ENCODE measurements at places on chromosomes 3 and 15.

- DNase-seq = no peak
Observed at GRCh38 chr3:141959589-141960554, 83.4 kb downstream of the ATP1B3 start.

DNA sequence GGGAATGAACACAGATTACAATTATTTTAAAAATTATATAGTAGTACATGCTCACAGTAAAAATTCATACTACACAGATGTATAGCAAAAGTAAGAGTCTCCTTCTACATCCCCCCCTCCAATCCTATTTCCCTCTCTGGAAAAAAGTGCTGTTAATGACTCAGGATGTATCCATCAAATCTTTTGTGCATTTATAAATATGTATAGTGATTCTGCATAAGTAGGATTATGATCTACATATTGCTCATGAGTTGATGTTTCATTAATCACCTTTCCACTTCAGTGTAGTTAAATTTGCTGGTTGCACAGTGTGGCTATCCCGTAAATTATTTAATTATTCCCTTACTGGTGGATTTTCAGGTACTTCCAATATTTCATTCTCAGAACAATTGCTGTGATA, 25.3 kb downstream of the ARL14 start:
- no peak for DNase-seq

GRCh38 chr15:80982205-80982604, 7.4 kb downstream of the MESD start:
- DNase-seq = no peak

DNA sequence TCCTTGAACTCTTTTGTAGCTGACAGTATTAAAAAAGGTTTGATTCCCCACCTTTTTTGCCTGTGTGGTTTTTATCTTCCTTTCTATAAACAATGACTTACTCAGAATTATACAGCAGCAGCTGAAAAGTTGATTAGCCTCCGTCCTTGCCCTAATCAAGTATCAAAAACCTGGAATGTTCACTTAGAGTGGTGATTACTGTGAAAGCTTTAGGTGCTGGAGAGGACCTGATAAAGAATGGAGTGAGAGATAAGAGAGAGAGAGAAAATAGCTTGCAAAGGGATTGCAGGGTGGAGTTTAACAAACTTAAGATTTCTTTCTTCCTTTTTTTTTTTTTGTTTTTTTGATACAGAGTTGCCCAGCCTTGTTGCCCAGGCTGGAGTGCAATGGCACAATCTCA, 6.7 kb downstream of the CGNL1 start:
- DNase-seq = no peak

DNA sequence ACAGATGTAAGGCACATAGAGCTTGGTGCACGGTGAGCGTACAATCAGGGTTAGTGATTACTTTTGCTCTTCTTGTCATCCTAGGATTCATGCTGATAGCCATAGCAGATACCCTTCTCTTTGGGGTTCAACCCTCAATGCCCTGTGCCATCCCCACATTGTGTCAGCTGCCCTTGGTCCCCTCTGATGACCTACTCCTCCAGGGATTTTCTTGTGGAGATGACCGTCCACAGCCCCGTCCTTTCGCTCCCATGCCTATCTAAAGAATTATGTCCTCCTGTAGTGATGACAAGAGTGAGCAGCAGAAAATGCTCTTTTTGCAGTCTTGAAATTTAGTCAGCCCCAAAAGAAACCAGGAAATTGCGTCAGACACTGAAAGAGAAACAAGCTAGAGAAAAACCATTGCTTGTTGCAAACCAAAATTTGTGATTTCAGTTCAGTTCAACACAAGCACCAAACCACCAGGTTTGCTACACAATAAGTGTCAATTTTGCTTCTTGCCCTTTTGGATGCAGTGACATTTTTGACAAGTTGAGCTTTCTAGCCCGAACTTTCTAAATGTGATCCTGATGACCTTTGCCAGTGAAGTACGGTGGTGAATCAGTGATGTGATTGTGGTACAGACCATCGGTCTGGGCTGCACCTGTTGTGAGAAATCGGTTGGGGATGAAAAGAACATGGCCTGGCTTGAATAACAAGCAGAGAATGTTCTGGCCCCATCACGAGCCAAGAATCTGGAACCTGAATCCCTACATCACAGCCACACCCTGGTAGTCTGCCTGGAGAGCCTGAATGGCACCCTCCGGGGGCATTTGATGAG, 41.3 kb downstream of the CMTM7 start:
- peak; percentile 61 for DNase-seq

DNA sequence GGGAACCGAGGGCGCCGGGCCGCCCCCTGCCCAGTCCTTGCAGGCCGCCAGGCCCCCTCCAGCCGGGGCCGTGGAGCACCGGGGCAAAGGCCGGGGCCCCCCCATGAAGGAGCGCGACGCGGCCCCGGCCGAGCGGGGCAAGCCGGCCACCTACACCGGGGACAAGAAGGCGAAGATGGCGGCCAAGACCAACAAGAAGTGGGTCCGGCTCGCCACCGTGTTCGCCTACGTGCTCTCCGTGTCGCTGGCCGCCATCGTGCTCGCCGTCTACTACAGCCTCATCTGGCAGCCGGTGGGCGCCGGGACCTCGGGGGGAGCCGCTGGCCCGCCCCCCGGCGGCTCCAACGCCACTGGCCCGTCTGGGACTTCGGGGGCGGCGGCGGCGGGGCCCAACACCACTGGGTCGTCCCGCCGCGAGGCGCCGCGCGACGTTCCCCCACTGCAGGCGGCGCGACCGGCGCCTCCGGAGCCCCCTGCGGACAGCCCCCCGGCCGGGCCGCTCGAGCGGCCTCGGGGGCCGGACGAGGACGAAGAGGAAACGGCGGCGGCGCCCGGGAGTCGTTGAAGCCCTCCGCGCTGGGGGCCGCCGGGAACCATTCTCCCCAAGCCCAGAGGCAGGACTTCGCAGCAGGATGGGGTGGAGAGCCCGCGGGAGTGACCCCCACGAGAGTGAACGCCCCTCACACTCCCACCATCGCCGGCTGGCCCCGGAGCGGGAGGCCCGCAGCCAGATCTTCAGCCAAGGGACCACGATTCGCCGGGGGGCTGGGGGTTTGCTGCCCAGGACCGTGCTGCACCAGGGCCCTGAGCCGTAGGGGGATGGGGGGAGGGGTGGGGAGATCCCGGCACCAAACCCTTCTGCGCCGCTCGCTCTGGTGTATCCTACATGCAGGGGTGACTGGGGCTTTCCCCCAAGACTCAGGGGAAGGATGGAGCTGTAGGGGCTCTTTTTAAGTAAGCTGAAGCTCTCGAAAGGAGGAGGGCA, 753 bp downstream of the INAFM2 start:
- DNase-seq = peak; percentile 51

DNA sequence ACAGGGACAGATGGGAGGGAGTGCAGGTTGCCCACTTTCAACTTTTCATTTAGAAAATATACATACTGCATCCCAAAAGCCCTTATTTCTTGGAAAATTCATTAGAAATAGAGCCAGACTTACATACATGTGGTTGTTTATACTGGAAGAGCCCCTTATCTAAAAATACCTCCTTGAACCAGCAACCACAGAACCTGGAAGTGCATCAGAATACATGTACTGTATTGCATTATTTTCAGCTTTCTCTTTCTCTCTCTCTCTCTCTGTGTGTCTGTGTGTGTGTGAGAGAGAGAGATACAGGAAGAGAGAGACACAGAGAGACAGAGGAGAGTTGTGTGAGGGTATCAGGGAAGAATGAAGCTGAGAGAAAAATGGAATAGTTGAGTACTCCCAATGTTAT, 29.5 kb upstream of the LSAMP start:
- no peak for DNase-seq

Data from activated T-cell treated with anti-CD3 and anti-CD28 coated beads, Interleukin-2, amount 50 U/mL, for 48 hours (primary cell).